ENCODE measurements at places on chromosomes 6 and 20. TPM values are rescaled to one million over a fixed set of nuclear protein-coding genes. Genes with fewer than 3 reads are reported as not detected.

Gene TULP1
- polyA plus RNA-seq, result 3.9 TPM

Gene TMEM244
- not detected for polyA plus RNA-seq

Gene CDH4
- polyA plus RNA-seq, result 5.7 TPM

Gene TUBB2B
- polyA plus RNA-seq, result 10.5 TPM

Gene SLC17A2
- not detected for polyA plus RNA-seq

Gene PI16
- polyA plus RNA-seq, result 1.2 TPM

Gene THBD
- 38.8 TPM for polyA plus RNA-seq

DNA sequence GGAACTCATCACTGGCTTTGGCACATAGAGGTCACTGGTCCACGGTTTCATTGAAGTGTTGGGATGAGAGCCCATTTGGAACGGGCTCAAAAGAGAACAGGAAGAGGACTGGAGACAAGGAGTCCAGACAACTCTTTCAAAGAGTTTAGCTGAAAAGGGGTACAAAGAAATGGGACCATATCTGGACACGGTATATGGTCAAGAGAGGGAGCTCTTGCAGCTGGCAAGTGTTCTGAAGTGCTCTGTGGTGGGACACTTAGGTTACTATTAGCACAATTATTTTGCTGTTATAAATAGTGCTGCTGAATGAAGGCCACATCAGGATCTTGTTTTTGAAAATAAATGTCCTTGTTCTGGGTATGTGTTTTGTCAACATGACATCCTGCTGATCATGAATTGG is 4.6 kb downstream of the SGK2 start:
- DNase-seq, result no peak

GRCh38 chr6:74277777-74278186 is 581.8 kb downstream of the CD109 start:
- DNase-seq, result peak; percentile 64

DNA sequence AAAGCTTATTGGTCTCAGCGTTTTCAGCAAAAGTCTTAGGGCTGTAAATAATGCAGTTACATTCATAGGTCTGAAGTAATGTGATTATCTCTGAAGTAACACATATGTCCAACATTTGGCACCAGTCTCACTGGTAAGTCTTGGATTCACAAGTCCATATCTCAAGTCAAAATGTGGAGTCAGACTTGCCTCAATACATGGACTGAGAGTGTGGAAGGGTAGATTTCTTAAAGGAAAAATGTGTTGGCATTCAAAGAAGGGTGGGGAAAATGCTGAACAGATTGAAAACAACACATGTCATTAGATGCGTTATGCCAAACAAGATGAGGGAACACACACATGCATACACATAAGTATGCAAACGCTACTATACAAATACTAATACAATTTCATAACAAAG is 989.0 kb upstream of the MANEA start:
- DNase-seq, result peak; percentile 12

DNA sequence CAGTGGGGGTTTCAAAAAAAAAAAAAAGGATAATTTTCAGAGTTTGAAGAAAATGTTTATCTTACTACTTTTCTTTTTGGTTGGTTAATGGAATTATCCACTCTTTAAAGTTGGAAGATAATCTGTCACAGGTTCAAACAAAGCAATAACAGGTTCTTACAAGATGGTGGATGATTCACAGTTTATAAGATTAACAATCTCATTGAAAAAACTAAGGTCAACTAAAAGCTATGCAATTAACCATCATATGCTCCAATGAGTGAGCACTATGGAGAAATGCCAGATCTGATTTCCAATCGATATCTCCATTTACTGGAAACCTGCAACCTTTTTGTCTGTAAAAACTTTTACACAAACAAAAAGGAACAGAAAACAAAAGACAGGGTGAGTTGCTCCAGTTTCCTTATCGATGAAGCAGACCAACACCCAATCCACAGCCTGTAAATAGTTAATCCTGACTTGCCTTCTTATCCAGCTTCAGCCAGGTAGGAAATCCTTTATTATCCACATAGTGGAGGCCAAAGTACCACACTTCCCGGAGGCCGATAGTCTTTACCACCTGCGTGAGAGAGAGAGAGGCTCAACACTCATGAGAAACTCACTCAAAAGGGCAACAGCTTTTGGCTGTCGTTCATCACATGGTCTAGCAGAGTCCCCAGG is 32.4 kb downstream of the EZR start:
- no peak for DNase-seq

GRCh38 chr6:157542414-157543160 is 161.6 kb downstream of the ZDHHC14 start:
- no peak for DNase-seq

GRCh38 chr20:34907616-34908469 is 31.4 kb downstream of the ACSS2 start:
- peak; percentile 36 for DNase-seq

DNA sequence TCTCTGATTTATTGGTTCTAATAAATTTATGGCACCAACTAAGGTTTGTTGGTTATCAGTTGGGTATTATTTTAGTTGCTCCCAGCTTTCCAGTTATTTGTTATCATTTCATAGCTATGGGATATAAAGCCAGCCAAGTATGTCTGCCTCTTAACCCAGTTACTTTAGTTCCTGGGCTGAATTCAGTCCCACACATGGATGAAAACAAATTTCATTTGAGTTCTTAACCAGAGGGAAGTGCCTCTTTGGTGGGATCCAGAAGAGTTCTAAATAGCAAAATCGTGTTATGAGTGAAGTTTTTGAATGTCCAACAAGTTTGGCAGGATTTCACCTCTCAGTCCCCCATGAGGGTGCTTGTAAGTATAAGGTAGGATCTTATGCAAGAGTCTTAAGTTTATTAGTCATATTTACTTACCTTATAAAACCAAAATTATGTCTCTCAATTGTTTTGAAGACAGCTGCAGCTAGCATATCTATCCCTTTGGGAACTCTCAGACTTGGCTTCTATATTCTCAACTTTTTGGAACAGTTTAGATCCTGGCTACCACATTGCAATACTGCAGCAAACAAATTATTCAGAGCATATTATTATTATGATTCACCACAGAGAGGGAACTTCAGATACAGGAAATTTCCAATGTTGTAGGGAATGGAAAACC is 683.6 kb downstream of the BCKDHB start:
- DNase-seq, result no peak

- DNase-seq, result no peak
Measured at GRCh38 chr6:35024551-35025054, 116.5 kb downstream of the TCP11 start.

DNA sequence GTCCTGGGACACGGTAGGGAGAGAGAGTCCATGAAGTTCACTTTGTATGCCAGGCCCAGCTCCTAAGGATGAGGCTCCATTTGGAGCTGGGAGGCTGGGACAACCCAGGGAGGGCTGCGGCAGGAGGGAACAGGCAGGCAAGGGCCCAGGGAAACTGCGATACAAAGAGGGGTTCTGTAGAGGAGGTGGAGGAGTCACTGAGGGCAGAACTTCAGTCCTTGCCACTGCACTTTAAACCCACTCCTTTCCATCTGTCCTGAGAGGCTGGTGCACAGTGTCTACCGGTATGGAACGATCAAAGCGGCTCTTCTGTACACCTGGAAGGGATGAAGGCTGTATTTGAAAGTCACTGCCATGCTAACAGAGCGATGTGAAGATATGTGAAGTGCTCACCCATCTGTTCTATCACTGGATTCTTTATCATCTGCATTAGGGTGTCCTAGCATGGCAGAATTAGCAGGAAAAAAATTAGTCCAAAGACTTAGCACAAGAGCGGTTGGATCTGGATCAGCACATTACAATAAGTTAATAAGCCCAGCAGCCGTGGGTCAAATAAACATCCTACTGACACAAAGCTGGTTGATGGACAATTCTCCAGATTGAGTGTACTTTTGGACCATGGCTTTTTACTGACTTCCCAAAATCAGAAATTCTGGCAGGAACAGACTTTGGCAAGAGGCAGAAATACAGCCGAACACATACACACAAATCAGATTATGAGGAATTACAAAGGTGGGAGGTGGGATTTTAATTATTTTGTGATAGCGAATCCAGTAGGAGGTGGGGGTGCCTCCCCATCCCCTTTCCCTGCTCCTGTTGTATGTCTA is 20.9 kb upstream of the ZFAND3 start:
- DNase-seq, result no peak

DNA sequence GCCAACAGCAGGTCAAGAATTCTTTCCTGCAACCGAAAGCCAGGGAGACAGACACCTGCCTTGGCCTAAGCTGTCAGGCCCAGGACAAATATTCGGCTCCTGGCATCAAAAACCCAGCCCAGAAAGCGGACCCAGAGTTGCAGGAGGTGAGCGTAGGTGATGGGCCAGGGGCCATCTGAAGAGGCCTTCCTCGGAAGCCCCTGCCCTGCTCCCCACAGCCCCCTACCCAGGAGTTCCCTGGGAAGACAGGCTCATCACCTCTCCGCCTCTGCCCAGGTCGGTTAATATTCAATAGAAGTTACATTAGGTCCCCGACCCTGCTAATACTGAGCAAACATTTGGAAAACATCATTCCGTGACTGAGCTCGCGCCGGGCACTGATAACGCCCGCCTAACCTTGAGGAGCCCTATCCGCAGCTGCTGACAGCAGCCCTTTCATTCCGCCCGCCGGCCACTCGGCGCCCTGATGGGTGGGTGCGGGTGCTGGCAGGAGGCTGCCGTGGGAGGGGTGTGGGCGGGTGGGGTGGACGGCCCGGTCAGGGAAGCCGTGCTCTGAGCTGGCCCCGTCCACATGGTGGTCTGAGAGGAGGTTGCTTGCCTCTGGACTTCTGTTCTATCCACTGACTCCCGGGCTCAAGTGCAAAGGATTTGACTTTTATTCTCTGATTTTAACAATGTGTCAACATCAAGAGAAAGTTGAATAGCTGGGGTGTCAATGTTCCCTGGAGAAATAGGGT is 55.7 kb downstream of the HNF4A start:
- no peak for DNase-seq

Data from right lung (tissue), 10 donors.